ENCODE measurements at places on chromosomes 3 and 15. TPM values are rescaled to one million over a fixed set of nuclear protein-coding genes. Genes with fewer than 3 reads are reported as not detected.
A peak's percentile ranks its signal among the peaks of the same experiment; 100 is the strongest.

- DNase-seq = no peak
Observed at GRCh38 chr3:172157564-172158258, 118.3 kb downstream of the FNDC3B start.

ARGFX gene
- polyA plus RNA-seq = not detected

GRCh38 chr15:64453689-64454037 is 6.7 kb upstream of the ZNF609 start:
- DNase-seq = no peak

NMNAT3 gene
- polyA plus RNA-seq = not detected

DNA sequence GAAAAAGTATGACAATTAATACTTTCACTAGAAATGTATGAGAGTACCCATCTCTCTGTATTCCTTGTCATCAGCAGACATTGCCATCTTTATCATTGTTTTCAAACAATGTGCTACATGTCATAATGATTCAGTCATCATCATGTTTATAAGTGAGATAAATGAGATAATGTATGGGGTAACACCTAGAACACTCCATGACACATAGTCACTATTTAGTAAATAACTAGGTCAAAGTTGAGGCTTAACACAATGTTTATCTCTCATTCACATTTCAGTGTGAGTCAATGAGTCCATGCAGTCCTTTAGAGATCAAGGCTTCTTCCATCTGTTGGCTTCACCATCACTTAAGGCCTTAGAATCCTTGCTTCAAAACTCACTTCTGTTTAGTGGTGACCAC is 70.0 kb downstream of the NLGN1 start:
- no peak for DNase-seq

- no peak for DNase-seq
Observed at GRCh38 chr15:68781766-68782588, 38.7 kb downstream of the ANP32A start.

COL7A1 gene
- polyA plus RNA-seq = 7.1 TPM

ASB14 gene
- not detected for polyA plus RNA-seq

GRCh38 chr3:151839313-151839631 is 25.4 kb downstream of the AADAC start:
- no peak for DNase-seq

TIGIT gene
- not detected for polyA plus RNA-seq

C3orf49 gene
- not detected for polyA plus RNA-seq

DNA sequence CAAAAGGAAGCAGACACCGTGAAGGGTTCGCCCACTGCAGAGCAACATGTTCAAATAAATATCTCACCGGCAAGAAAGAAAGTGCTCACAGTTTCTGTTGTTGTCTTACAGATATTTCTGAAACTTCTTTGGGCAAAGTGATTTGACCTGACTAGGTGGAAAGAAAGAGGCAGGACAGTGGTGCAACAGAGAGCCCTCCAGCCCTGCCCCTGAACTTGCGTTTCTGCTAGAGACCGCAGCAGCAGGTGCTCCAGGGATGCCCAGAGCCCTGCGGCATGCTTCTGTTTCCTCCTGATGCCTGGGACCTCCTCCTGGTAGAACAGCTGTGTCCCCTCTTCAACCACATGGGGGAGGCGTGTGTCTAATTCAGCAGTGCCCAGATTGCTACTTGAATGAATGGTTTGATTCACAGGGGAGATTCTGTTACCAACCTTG is 123.4 kb downstream of the ATP10A start:
- peak; percentile 72 for DNase-seq

Measured in SK-N-SH (cell line).